ENCODE measurements at places on chromosomes 13 and 19.

DNA sequence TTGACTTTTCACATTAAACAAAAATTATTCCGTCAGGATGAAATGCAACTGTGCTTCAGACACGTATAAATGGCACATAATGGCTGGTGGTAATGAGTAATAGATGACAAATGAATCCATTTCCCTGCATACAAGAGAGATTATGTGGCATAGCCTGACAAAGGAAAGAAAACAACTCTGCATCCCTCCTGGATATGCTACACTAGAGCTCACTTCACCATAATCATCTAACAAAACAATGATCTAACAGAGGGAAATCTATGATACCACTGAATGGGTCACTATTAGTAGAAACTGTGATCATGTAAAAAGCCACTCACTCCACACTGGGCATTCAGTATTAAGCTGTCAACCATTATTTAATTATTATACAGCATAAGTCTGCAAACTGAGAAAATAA is 1498.4 kb downstream of the EFNB2 start:
- no peak for DNase-seq

DNA sequence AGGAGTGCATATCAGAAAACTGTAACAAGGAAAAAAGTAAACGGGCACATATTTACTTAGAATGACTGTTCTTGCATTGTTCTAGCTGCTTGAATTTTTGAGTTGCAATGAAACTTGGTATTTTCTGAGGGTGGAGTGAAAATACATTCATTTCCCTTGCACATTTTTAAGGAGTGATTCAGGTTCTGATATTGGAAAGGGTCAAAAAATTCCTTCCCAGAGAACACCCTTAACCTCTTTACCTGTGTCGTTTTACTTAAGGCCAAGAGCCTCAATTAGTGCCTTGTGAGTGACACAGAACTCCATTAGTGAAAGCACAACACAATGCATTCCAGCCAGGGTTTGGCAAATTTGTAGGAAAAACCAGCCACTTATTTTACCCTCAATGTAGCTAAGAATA is 2.3 kb downstream of the ITGBL1 start:
- no peak for DNase-seq

- DNase-seq: no peak
Measured at GRCh38 chr13:33110713-33111413, 94.6 kb downstream of the KL start.

DNA sequence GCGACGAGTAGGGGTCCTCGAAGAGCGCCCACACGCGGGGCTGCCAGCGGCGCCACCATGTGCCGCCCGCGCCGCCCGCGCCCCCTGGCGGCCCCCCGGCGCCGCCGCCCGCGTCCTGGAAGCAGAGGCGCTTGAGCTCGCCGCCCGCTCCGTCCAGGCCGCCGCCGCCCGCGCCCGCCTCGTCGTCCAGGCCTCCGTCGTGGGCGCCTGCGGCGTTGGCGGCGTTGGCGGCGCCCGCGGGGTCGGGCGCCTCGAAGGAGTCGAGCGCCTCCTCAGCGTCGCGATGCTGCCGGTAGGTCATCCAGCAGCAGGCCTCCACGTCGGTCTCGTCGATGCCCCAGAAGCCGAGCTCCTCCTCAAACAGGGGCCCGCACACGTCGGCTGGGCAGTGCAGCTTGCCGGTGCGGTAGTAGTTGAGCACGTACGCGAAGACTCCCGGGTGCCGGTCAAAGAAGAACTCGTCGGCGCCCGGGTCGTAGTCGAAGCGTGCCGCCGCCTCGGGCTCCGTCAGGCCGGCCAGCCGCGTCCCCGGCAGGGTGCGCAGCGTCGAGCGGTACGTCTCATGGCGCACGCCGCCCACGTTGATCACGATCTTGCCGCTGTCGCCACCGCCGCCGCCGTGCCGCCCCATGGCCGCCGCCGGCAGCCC is 829 bp downstream of the KCNC3 start:
- DNase-seq: peak; percentile 57

GRCh38 chr13:79393564-79394249 is 12.3 kb downstream of the RBM26 start:
- peak; percentile 97 for DNase-seq

DNA sequence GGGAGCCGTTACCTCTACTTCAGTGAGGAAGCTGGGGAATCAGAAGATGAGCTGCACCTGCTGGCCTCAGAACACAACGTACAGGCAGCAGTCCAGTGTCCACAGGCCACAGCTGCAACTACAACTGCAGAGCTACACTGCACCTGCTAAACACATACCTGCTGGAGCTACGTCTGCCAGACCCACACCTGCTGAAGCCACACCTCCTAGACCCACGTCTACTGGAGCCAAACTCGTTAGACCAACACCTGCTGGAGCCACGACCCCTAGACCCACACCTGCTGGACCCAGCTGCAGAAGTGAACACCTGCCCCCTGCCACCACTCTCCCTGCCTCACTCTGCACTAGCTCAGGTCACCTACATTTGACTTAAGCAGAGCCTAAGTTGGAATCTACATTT is 169.9 kb downstream of the USP12 start:
- DNase-seq: peak; percentile 96

GRCh38 chr19:27676334-27676733 is 1536.6 kb downstream of the UQCRFS1 start:
- no peak for DNase-seq

GRCh38 chr19:5397804-5398692 is 57.2 kb upstream of the ZNRF4 start:
- peak; percentile 29 for DNase-seq

All from NCI-H146 (cell line).